ENCODE measurements at places on chromosomes 6 and 20. TPM values are rescaled to one million over a fixed set of nuclear protein-coding genes. Genes with fewer than 3 reads are reported as not detected.

Gene LINC00237
- not detected for total RNA-seq

- no peak for DNase-seq
These were observed 6.4 kb downstream of the CFB start for GRCh38 chr6:31952140-31952805.

- no peak for DNase-seq
These were observed 87.9 kb downstream of the KIF13A start for GRCh38 chr6:17899491-17899890.

GRCh38 chr20:11849270-11849915, 68.3 kb upstream of the BTBD3 start:
- DNase-seq, result no peak

DNA sequence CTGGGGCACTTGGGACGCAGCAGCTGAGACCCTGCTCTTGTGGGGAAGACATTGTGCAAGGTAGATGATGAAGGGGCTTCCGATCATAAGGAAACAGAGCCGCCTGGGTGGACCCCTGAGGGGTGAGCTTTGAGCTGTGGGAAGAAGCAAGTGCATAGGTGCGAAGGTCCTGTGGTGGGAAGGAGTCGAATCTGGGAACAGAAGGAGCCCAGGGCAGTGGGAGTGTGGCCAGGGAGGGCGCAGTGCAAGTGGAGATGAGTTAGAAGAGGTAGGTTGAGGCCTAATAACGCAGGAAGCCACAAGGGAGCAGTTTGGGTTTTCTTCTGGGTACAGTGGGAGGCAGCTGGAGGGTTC, 10.3 kb downstream of the RBM38 start:
- DNase-seq, result no peak

Measured in CD4-positive, alpha-beta T cell (primary cell).